Stimulated activated CD8-positive, alpha-beta memory T cell treated with anti-CD3 and anti-CD28 coated beads, Interleukin-7, amount 100 ng/mL, for 1 hour (primary cell): ENCODE measurements at places on chromosomes 6 and 20.

DNA sequence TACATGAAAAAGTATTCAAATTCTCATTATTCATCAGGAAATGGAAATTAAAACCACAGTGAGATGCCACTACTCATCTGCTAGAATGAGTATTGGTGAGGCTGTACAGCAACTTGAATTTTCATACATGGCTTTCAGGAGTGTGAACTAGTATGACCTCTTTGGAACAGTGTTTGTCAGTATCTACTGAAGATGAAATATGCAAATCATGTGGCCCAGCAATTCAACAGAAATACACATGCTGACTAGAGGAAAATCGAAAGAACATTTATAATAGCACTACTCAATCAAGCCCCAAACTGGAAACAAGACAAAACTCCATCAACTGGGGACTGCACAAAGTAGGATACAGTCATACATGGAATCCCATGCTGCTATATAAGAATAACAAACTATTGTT, 102.2 kb downstream of the DCDC2 start:
- DNase-seq = no peak

GRCh38 chr20:37986873-37987601, 46.2 kb downstream of the TTI1 start:
- no peak for DNase-seq

DNA sequence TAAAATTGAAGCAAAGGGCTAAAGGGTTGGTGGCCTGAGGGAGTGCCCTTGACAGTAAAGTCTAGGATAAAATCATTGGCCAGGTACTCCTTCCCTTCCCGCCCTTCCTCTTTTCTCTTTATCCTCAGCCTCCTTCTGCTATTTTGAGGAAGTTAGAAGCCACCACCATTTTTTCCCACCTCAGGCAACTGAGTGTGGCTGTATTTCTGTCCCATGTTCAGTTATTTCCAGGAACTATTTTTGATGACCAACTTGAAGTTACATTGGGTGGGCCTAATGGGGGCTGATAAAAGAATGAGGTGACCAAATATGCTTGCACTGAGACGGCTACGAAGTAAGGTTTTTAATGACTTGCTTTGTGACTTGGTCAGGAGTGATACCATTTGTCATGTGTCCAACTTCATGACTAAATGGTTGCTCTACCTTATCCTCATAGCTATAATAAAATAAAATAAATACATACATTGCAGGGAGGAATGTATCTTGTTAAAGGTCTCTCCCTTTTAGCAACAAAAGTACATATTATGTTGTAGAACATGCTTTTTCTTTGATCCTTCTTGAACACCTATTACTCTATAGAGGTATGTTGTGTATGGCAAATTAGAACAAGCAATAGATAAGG, 12.0 kb downstream of the PTPN1 start:
- DNase-seq = no peak

- peak; percentile 48 for DNase-seq
These were observed 92.0 kb downstream of the ATXN1 start for GRCh38 chr6:16669227-16669626.

DNA sequence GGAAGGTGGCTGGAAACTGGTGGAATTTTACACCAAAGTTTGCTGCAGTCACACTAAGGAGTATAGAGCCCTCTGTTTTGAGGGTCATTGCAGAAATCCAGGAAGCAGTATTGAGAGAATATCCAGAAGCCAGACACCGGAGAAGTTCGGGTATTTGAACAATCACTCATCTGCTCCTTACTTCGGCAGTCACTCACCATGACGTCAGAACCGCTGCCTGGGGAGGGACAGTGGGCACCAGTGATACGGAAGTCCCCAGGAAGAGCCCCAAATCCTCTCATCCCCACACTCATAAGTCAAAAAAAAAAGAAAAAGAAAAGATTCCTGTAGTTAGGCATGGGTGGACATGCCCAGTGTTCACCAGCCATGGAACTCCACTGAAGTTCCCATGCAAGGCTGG, 4.0 kb downstream of the LY6G5C start:
- no peak for DNase-seq

GRCh38 chr6:15143086-15143485, 102.8 kb upstream of the JARID2 start:
- no peak for DNase-seq

DNA sequence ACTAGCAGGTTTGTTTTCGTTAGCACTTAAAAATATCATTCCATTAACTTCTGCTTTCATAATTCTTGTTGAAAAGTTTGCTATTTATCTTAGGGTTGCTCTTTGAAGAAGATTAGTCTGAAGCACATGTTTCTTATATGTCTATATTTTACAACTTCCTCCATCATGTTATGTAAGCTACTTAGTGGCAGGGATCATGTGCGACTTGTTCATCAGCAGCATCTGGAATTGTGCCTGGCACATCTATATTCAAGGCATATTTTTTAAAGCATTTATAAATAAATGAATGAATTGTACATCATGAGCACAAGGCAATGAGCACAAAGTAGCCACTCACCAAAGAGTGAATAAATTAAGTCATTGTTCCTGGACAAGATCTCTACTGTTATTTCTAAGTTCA, 187.2 kb upstream of the COL21A1 start:
- DNase-seq = no peak

GRCh38 chr6:84912472-84913322, 148.3 kb upstream of the TBX18 start:
- no peak for DNase-seq

- DNase-seq = no peak
These were observed 88.0 kb downstream of the PRND start for GRCh38 chr20:4809707-4810106.

DNA sequence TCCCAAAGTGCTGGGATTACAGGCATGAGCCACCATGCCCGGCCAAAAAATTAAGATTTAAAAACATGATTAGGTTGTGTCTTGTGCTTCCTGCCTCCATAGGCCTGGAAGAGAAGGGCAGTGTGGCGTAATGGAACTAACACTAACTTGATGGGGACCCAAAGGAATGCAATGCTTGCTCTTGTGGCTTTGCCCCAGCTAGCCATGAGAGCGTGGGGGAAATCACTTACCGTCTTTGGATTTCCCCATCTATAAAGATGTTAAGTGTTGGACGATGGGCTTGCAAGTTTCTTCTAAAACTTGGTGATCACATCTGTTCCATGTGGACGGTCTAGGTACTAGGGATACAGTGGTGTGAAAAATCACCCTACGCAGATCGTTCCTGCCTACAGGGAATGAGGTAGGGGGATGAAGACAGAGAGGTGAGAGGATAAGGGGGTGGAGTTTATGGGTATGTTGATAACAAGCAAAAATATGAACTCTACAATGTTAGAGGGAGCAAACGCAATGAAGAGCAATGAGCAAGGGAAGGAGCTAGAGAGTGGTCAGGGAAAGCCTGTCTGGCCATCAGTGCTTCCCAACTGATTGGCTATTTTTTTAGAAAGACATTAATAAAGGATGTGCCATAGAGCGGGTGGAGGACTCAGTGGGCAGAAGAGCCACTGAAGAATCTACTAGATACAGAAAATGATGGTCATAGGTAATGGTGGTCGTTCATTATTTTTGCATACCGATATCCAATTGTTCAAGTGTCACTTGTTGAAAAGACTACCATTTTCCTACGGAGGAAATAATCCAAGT, 165.2 kb downstream of the BCAS1 start:
- DNase-seq = no peak

DNA sequence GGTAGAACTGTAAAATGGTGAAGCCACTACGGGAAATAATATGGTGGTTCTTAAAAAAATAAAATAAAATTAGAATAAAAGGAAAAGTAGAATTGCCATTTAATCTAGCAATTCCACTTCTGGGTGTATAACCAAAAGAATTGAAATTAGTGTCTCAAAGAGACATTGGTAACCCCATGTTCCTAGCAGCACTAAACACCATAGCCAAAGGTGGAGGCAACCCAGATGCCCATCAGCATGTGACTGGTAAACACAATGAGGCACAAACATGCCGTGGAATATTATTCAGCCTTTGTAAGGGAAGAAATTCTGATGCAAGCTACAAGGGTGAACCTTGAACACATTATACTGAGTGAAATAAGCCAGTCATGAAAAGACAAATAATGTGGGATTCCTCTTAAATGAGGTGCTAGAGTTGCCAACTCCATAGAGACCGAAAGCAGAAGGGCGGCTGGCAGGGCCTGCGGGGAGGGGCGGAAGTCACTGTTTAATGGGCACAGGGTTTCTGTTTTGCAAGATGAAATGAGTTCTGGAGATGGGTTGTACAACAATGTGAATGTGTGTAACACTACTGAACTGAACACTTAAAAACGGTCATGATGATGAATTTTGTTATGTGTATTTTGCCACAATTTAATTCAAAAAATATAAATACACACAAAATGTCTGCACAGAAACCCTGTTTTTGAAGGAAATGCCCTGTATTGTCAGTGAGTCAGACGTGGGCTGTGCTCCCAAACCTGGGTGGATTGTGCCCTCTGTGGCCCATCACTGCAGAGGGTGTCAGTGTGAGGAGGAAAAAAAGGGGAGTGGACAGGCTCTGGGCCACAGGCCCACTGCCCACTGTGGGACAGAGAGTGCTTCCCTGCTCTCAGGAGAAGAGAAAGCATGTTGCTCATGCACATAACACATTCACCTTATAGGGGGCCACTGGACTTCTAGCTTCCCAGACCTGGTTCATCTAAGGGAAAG, 49.6 kb upstream of the CD93 start:
- DNase-seq = no peak

DNA sequence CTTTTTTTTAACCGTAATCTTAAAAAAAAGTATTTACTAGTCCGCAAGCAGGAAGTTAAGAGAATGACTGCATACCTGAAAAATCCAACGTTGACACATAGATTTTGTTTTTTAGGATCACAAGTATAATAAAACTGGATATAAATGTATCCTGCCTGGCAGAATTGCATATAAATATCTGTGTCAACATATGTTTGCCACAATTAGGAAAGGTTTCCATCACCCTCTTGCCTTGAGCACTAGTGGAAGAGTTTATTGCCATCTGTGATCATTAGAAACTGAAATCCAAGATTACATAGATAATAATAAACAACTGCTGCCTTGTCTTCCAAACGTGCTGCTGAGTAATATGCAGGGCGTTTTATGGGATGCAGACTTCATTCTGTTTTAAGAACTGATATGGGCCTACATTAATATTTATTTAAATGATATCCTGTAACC, 27.9 kb downstream of the PLEKHG1 start:
- no peak for DNase-seq

- no peak for DNase-seq
These were observed 163.9 kb upstream of the CITED2 start for GRCh38 chr6:139538366-139538765.

- no peak for DNase-seq
These were observed 12.3 kb upstream of the TP53INP2 start for GRCh38 chr20:34691838-34692237.

- no peak for DNase-seq
These were observed 50.7 kb upstream of the INSM1 start for GRCh38 chr20:20317195-20317594.

- DNase-seq = no peak
These were observed 33.0 kb upstream of the NR2E1 start for GRCh38 chr6:108132863-108133262.

- no peak for DNase-seq
These were observed 371.9 kb downstream of the ZFAND3 start for GRCh38 chr6:38191418-38191817.

GRCh38 chr6:155738602-155739105, 283.0 kb upstream of the NOX3 start:
- no peak for DNase-seq

DNA sequence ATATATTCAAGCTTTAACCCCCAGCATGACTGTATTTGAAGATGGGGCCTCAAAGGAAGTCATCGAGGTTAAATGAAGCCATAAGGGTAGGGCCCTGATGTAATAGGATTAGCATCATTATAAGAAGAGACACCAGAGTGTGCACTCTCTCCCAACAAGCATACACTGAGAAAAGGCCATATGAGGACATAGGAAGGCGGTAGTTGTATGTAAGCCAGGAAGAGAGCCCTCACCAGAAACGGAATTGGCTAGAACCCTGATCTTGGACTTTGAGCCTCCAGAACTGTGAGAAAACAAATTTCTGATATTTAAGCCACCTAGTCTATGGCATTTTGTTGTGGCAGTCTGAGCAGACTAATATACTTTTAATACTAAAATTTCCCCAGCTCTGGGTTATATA, 150.1 kb upstream of the STXBP5 start:
- DNase-seq = no peak

DNA sequence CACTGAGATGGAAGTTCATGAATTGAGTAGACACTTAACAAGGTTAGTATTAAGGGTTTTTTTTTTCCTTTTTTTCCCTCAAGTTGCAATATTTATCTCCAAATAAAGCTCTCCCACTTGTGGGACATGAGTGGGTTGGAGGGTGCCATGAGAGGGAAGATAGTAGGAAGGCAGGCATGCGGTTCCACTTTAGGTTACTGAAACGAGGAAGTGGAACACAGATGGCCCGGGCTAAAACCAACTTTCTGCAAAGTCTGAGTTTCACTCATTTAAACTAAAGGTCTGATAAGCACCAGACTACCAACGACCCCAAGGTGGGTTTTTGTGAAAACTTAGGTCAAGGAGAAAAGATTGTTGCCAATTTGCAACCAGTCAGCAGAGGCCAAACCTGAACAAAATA, 42.2 kb downstream of the TBC1D7 start:
- DNase-seq = no peak

GRCh38 chr6:157996201-157996712, 14.6 kb downstream of the SYNJ2 start:
- no peak for DNase-seq

GRCh38 chr6:166572370-166573261, 13.9 kb downstream of the RAMACL start:
- DNase-seq = no peak

DNA sequence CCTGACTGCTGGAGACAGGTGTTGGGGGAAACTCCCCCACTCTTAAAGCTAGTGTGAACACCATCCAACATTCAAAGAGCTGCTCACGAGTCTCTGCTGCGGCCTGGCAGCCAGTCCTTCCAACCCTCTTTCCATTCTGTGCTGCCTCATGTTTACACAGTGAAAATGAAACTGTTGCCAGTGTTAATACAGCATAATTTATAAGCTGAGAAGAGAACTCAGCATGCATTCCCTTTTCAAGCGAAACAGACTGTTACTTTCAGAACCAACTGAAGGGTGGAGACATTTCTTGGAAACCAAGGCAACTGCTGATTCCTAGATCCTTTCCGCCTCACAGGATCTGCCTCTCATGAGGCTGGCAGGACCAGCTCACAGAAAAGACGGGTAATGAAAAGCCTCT, 533.8 kb upstream of the ID4 start:
- no peak for DNase-seq

GRCh38 chr6:52263709-52264540, 19.6 kb upstream of the IL17F start:
- peak; percentile 46 for DNase-seq

GRCh38 chr6:15331143-15331542, 85.3 kb downstream of the JARID2 start:
- no peak for DNase-seq

GRCh38 chr20:24970754-24971153, 21.7 kb downstream of the CST7 start:
- DNase-seq = no peak

DNA sequence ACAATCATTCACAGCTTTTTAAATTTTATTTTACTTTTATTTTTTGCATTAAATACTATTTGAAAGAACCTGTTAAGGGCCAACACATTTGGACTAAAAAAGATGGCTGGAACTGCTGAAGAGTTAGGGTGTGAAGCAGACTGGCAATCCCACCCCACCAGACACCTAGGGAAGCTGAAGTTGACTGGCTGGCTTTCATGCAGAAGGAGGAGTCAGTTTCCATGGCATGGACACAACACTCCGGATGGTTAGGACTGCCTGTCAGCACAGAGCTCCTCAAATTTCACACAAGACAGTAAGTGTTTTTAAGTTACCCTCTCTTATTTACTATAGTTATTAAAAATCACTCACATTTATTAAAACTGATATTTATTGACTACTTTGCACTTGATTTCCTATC, at the start of gene ANKRD66:
TSS of gene ANKRD66 (plus strand) at position 238 of the 400 bp plus-strand sequence. CDS start 5,016 bp downstream, outside the sequence.
- DNase-seq = no peak
